RPMI7951 (cell line): ENCODE measurements at places on chromosomes 2 and 18.

- DNase-seq, result no peak
These were observed 126.3 kb downstream of the LYPD6B start for GRCh38 chr2:149164827-149165226.

DNA sequence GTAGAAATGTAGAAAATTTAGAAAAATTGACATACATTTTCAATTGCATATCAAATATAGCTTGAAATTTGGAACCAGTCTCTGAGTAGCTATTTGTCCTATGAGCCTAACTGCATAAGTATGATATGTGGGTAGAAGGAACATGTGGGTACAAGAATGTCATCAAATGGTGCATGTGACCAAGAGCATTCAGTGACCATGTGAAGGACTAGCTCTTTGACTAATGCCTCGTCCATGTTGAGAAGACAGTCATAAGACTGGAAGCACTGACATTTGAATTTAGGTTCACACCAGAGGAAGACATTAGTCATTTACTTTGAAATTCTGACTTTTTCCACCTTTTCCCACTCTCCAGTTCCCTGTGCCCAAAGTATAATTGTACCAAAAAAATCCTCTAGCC is 12.6 kb downstream of the MRPL44 start:
- DNase-seq, result no peak

- DNase-seq, result peak; percentile 88
These were observed 260.8 kb downstream of the TGIF1 start for GRCh38 chr18:3710712-3711301.

GRCh38 chr2:18435426-18436037 is 124.9 kb downstream of the RDH14 start:
- peak; percentile 58 for DNase-seq

DNA sequence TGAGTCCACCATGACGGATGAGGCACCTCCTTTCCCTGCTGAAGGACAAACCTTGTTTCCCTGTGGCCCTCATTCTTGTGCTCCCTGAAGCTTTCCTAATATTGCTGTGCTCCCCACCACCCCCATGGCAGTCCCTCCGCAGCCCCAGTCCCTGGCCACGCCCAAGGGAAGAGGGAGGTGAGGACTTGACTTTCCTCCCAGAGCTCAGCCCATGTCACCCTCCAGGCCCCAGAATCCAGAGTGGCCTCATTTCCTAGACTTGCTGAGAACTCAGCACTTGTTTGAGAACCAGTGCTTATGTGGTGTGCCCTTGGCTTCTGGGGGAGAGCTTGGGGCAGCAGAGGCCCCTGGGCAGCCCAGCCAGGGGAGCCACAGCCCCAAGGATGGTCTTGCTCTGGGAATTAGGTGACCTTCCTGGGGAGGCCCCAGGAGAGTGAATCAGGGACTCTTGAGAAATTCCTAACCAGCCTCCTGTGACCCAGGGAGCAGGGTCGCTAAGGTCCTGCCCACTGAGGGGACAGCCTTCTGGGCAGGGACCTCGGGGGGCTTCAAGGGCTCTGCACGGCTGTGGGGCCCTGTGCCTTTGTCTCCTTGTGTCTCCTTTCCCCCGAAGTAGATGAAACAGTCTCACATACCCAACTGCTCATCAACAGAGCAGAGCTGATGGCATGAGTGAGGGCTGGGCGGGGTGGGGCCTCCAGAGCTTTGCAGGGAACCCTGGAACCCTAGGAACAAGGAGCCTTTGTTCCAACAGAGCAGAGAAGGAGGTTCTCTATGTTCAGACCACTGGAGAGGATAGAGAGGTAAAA is 27.9 kb downstream of the PSD4 start:
- no peak for DNase-seq

GRCh38 chr2:159505196-159505595 is 111.2 kb downstream of the BAZ2B start:
- no peak for DNase-seq

GRCh38 chr2:160457588-160457987 is 36.0 kb downstream of the RBMS1 start:
- no peak for DNase-seq

DNA sequence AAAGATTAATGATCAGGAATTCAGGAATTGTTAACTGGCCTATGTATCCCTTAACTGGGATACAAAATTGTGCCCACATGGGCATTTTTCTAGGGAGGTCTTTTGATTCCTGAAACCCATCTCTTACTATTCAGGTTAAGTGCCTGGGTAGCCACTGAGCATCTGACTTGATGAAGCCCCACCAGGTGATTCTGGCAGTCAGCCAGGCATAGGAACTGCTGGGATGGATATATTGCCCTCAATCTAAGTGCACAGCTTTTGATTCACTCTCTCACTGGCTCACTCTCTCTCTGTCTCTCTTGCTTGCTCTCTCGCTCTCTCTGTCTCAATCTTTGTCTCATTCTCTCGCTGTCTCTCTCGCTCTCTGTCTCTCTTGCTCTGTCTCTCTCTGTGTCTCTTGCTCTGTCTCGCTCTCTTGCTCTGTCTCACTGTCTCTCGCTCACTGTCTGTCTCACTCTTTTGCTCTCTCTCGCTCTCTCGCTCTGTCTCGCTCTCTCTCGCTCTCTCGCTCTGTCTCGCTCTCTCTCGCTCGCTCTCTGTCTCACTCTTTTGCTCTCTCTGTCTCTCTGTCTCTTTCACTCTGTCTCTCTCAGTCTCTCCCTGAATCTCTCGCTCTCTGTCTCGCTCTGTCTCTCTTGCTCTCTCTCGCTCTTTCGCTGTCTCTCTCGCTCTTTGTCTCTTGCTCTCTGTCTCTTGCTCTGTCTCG is 22.3 kb downstream of the INPP1 start:
- DNase-seq, result no peak

GRCh38 chr2:129754421-129754820 is 225.0 kb upstream of the RAB6C start:
- no peak for DNase-seq

DNA sequence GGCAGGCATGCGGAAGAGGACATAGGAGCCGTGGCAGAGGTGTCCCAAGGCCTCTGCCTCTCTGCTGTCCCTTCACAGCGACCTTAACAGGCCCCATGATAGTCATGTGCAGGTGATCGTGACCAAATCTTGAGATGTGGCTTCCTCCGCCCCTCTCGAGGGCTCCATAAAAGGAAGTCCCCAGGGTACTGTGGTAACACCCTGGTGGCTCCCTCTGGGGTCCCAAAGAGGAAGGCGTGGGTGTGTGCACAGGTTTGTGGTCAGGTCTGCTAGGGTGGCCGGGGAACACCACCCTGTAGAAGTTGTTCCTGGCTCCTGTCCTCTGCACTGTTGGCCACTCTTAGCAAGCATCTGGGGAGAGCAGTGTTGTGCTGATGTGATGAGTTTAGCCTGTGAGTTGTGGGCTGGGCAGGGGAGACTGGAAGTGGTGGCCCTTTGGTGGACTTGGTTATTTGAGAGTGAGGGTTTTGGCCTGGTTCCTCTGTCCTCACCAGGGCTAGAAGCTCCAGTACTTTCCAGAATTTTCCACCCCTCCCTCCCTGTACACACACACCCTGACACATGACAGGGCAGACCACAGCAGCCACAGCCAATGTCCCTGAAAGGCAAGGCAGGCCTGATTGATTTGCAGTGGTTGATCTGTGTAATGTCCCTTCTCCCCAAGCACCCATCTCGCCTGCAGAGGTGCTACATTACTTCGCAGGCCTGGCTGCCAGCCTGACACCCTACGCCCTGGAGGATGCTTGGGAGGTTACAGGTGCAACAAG is 68.9 kb upstream of the BOD1L2 start:
- DNase-seq, result no peak
